ENCODE measurements at places on chromosomes 5 and 9.

DNA sequence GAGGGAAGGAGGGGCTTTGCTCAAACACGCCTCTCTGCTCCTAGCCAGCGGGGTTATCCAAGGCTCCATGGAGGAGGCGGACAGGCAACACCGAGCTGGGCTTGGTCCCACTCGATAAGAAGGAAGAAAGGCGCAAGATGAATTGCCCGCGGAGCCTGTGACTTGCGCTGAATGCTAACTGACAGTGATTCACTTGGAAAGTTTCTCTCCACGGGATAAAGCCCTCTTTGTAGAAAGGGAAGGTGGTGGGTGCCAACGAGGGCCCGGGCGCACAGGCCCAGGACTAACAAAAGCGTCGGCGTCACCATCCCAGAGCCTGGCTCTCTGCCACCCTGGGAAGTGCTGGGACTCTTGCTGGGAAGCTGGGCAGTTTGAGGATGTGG, 76.0 kb downstream of the VAV2 start:
- no peak for DNase-seq

GRCh38 chr5:107121793-107122519, 548.8 kb downstream of the EFNA5 start:
- DNase-seq: no peak

GRCh38 chr5:34718516-34718915, 62.4 kb downstream of the RAI14 start:
- no peak for DNase-seq

DNA sequence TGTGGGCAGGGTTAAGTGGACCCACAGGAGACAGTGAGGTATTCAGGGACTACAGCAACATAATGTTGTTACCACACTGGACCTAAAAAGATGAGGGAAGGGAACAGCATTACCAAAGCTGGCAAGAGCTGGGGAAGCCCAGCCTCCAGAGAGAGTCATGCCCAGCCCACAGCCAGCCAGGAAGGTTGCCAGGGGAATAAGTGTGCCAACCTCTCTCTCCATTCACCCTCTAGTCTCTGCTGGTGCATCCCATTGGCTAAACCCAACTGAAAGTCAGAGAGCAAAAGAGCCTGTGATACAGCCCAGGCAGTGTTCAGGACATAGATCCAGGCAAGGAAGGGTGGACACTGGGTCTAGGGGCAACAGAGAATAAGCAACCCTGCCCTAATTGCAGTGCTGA, 35.8 kb upstream of the AFAP1L1 start:
- DNase-seq: no peak

DNA sequence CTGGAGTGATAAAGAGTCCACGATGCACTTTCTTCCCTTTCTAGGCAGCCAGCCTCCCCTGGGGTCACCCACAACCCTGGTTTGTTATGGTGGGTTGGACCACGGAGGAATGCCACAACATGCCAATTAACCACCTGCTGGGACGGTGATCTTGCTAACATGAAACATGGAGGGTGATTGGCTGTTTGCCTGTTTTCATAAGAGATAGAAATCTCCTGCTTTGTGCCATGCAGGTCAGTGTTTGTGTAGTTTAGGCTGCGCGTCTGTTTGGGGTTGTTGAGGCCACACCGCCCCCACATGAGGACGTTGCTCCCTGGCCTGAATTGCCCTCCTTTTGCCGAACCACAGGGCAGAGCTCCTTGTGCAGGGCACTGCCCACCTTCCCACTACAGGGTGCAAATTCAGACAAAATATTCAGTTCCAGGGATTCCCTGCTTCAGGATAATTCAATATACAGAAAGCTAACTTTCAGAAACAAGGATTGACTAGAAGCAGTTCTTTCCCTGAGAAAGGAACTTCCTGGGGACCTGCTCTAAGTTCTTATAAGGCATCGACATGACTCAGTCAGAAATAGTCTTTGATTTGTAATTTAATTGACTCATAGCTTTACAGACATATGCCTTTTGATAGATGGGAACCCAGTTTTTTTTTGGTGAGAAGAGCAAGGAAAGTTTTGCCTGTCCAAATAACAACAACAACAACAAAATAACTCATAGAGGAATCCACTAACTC, 427.6 kb downstream of the GADD45G start:
- no peak for DNase-seq

DNA sequence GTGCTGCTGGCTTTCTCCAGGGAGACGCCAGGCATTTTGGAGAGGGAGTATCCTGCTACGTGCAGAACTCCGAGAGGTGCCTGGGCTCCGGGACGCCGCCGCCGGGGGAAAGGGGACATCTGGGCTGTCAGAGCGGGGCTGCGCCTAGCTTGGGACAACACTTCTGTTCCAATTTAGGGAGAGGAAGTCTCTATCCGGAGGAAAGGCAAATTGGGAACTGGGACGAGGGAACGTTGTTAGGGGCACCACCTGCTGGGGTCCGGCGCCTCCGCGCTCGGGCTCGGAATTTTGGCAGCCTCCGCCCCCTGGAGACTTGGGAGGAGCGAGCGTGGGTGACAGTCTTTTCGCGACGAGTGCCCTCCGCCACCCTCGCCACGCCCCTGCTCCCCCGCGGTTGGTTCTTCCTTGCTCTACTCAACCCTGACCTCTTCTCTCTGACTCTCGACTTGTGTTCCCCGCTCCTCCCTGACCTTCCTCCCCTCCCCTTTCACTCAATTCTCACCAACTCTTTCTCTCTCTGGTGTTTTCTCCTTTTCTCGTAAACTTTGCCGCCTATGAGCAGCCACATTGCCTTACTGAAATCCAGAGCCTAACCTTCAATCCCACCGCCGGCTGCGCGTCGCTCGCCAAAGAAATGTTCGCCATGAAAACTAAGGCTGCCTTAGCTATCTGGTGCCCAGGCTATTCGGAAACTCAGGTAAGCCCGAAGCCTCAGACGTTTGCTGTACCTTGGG, 1.6 kb downstream of the TSLP start:
- no peak for DNase-seq

- no peak for DNase-seq
These were observed 183.2 kb upstream of the DAB2 start for GRCh38 chr5:39608024-39608423.

- no peak for DNase-seq
These were observed 140.9 kb upstream of the HMHB1 start for GRCh38 chr5:143671021-143671420.

- no peak for DNase-seq
These were observed 287.2 kb upstream of the ZNF608 start for GRCh38 chr5:125033602-125034001.

- DNase-seq: no peak
These were observed 656.8 kb upstream of the DMAC1 start for GRCh38 chr9:8456344-8456743.

GRCh38 chr9:134223091-134223490, 58.7 kb upstream of the RNU6ATAC start:
- no peak for DNase-seq

DNA sequence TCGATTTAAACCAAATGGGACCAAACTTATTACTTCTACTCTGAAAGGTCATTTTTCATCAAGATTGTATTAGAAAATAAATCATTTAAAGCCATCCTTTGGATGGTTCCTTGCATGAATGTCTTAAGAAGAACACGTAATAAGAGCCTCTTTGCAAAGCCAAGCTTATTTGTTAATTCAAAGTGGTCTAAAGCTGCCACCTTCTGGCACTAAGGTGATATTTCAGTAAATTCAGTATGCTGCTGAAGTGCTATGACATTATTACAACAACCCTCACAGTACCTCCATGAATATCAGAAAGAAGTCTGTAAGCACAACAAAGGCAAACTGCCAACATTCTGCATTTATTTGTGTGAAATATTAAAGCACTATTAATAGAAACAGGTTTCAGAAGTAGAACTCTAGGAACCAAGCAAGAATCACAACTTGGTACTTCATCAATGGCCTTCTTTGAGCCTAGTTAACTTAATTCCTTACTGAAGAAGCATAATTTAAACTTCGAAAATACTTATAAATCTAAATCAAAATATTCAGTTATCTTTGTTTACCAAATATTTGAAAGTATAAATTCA, 53.1 kb upstream of the TYRP1 start:
- peak; percentile 1 for DNase-seq

GRCh38 chr9:91395553-91396471, 27.8 kb downstream of the NFIL3 start:
- DNase-seq: peak; percentile 33

DNA sequence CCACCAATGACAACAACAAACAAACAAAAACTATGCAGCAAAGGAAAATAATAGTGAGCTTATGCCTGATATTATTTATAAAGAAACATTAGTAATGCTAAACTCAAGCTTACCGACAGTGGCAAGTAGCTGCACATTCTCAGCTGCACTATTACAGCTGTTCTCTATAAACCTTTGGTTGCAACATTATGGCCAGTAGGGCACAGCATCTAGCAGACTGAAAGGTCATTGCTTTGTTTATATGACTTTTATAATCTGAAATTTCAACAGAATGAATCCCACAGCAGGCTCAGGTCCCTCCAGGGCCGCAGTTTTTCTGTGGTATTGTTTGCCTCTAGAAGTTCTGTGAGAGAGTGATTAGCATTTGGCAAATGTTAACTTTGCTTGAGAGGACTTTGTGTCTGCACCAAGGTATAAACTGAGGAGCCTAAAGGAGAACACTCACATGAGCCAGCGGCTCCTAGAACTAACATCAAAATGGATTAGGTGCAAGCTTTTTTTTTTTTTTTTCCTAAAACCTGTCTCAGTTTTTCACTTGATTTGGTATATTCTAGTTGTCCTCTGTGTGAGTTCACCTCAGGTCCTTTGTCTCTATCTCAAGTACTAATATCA, 58.3 kb downstream of the IZUMO3 start:
- DNase-seq: no peak

DNA sequence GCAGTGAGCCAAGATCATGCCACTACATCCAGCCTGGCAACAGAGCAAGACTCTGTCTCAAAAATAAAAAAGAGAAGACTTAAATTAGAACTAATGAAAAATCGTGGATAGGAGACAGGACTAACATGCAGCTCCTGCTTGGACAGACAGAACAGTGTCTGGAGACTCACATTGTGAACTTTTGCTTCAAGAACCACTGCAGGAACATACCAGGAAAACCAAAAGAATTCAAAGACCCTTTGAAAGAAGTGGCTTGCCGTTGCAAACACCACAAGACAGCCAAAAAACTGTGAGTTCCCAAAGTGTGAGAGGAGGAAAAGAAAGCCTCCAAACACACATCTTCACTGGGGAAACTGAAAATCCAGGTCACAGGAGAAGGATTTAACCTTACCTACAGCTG, 48.8 kb upstream of the SNAPC3 start:
- no peak for DNase-seq

DNA sequence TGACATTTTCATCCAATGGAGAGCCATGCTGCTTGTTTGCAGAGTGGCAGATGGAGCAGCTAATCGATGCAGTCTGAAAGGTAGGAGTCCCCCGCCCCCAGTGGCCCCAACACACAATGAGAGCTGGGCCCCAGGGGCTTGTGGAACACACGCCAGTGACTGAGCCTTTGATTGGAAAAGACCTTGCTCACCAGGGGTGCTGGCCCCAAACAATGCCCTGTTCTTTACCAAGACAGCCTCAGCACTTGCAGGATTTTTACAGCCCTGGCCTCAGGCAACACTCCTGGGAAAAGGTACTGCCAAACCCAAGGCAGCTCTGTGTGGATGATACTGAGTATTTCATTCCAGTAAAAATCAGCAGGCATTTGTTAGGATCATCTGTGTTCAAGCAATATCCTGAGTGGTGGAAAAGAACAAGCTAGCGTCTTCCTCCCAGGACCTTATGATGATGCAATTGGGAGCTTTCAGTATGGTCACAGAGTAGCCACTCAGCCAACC, 276.8 kb upstream of the CLINT1 start:
- no peak for DNase-seq

DNA sequence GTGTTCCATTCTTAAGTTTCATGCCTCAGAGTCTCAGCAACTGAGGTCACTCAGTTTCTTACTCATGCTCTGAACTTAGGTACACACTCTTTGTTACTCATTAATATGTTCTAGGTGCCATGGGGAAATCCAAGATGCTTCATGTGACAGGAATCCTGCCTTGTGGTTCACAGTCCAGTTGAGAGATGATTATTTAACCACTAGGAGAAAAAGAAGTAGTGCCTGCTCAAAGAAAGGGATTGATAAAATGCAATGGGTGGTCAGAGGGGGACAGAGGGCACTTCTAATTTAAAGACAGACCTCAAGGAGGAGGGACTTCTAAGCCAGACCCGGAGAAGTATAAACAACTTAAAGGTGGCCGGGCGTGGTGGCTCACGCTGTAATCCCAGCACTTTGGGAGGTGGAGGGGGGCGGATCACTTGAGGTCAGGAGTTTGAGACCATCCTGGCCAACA, 69.0 kb downstream of the UGCG start:
- DNase-seq: peak; percentile 37

GRCh38 chr5:172632346-172633092, 8.5 kb upstream of the NEURL1B start:
- no peak for DNase-seq

DNA sequence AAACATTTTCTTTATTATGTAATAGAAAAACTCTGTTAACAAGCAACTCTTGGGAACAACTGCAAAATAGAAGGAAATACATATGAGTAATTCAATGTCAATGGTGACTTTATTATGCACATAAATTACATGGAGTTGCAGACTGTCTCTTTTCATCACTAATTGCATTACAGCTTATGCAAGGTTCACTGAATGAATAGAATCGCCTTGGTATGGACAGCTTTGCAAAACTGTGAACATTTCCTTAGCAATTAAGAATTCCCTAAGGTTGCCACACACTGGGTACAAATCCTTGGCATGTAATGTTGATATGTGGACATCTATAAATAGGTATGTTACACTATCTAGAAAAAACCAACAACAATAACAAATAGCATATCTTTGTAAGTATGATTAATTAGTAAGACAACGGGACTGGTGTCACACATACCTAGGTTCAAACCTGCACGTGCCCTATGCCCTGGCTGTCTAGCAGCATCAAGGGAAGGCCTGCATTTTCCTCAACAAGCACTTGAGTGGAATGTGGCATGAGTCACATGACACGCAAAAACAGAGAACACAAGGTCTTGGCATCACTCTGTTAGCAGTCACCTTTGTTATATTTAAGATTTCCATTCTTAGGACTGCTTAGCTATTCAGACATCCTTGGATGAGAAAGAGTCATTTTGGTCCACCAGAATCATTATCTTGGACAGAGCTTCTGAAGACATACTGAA, 263.9 kb downstream of the CTNND2 start:
- no peak for DNase-seq

DNA sequence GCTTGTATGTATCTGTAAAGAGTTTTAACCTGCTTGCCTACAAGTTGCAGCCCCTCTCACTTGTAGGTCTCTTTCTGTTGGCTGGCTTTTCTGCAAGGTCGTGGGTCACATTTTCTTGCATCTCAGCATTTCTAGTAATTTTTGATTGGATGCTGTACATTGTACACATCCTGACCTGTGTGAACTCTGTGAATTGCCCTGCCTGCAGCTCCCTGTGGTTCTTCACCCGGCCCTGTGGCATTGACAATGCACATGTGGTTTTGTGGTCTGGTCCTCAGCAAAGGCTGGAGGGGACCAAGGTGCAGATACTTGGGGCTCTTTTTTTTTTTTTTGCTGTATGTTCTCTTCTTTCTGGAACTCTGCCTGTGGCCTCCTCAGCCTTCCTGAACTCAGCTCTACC, 53.6 kb downstream of the WNK2 start:
- no peak for DNase-seq

- DNase-seq: no peak
These were observed 176.7 kb upstream of the DMAC1 start for GRCh38 chr9:7976167-7976755.

- no peak for DNase-seq
These were observed 122.4 kb upstream of the NMUR2 start for GRCh38 chr5:152527358-152528052.

- no peak for DNase-seq
These were observed 174.4 kb downstream of the ROR2 start for GRCh38 chr9:91775708-91776028.

- DNase-seq: no peak
These were observed 593.2 kb upstream of the CLINT1 start for GRCh38 chr5:158451993-158452672.

- DNase-seq: no peak
These were observed 69.4 kb upstream of the ADAMTSL1 start for GRCh38 chr9:18404434-18405029.

Data from smooth muscle cell of the brain vasculature (primary cell).